ENCODE measurements at places on chromosomes 3 and 15. TPM values are rescaled to one million over a fixed set of nuclear protein-coding genes. Genes with fewer than 3 reads are reported as not detected.

GRCh38 chr3:39962581-39962980, 153.2 kb downstream of the MYRIP start:
- DNase-seq: no peak

- no peak for DNase-seq
Observed at GRCh38 chr15:39285663-39286062, 295.2 kb upstream of the THBS1 start.

GRCh38 chr3:179265875-179266274, 15.0 kb upstream of the KCNMB3 start:
- no peak for DNase-seq

- DNase-seq: no peak
Observed at GRCh38 chr3:22922317-22922716, 280.8 kb upstream of the UBE2E2 start.

GREM1 gene
- total RNA-seq: 283 TPM

CNTN3 gene
- 5.1 TPM for total RNA-seq
